Pons (tissue), 1 donor: ENCODE measurements at places on chromosomes 3 and 15.

GRCh38 chr15:69338535-69339213, 40.0 kb downstream of the PAQR5 start:
- no peak for DNase-seq

DNA sequence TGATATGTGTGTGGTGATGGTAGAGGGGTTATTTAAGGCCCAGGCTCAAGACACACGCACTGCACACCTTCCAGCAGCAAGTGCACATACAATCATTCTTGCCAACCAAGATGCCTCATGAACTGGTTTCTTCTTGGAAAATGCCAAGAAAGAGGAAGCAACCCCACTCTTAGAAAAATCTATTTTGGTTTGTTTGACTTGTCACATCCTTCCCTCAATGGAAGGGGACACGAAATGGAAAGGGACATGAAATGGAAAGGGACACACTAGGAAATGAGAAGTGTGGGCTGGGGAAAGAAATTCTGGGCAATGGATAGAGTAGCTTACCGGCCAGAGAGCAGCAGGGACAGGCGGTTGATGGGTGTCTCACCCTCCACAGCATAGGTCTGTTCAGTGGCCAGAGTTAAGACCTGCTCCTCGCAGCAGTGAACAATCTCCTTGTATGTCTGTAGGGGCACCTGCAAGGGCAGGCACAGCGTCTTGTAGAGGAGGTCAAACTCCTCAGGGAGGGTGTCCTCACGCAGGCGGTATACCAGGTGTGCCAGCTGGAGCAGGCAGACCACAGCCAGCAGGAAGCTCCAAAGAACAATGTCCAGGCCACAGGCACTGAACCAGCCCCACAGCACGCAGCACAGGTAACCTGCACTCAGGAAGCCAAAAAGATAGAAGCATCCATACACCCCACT, 640 bp downstream of the POPDC2 start:
- DNase-seq, result peak; percentile 55

DNA sequence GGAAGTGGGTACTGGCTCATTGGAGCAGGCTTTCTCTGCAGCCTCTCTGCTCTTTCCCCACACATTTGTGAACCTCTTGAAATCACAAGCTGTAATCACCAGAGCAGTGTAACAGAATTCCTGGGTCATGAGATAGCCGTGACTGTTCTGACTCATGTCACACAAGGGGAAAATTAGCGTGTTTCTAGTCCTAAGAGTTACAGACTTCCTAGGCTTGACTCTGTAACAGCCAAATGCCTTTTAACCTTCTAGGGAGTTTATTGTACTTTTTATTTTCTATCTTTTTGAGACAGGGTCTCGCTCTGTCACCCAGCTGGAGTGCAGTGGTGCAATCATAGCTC, 54.7 kb upstream of the TRAK1 start:
- no peak for DNase-seq

DNA sequence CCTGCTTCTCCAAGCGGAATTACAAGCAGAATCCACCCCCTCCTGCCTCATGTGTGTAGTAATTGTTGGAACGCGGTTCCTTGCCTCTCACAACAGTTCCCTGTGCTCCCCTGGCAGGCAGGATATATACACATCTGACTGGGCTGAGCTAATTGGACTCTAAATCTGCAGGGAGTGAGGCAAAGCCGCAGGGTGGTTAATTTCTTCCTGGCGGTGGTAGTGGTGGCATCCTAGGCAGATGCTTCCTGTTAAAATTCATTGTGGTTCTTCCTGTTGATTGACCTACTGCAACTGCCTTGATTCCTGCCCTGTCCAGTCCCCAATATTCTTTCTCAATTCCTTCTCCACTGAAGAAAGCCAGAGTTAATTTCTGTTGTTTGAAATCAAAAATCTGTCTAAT, 202.9 kb upstream of the PROK2 start:
- DNase-seq, result no peak

DNA sequence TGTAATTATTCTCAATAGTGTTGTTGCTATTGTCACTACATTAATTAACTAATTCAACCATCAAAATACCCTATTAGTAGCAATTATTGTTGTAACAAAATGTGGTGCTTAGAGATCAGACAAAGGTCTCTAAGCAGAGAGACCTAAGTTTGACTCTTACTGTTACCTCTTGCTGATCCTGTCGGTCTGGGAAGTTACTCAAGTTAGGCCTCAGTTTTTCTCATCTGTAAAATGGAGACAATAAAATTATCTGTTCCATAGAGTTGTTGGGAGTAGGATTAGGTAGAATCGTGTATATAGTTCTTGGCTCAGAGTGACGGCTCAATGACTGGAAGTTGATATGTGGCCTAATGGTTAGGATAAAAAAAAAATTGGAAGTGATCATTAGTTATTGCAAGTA, 69.8 kb upstream of the ARL8B start:
- no peak for DNase-seq

DNA sequence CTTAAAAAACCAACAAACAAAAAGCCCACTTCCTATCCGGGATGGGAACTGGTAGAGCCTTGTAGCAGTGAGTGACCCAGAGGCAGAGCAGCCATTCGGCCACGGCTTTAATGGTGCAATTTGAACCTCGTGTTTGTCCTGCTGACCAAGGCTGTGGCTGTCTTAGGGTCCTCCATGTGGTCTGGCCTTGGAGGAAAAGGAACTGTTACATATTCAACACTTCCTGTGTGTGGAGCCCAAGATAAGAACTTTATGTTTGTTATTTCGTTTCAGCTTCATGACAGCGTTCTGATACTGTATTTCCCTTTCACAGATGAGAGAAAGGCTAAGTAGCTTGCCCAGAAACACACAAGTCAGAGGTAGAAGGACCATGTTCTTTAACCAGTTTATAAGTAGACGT, 269.8 kb downstream of the SV2B start:
- DNase-seq, result no peak

GRCh38 chr3:39142067-39142466, 11.3 kb downstream of the CSRNP1 start:
- no peak for DNase-seq

DNA sequence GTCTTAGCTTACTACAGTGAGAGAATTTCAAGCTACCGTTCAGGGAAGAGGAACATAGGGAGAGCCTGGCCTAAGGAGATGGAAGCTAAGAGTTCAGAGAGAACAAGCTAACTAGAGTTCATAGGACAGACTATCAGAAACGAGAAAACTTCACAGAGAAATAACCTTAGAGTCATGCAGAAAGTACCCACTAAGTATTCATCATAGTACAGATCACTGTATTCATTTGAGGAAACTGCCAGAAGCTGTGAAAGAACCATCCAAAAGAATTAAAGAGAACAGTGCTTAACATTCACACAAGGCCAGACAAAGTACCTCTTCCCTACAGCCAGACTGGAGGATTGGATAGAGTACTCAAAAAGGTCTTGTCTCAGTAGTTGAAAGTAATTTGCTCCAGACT, 15.2 kb upstream of the GBE1 start:
- no peak for DNase-seq

- no peak for DNase-seq
Measured at GRCh38 chr15:42447599-42447998, 43.3 kb downstream of the ZNF106 start.
